ENCODE measurements at places on chromosomes 6 and 20.

GRCh38 chr6:44078827-44079671 lies 48.2 kb downstream of the MRPL14 start:
- DNase-seq, result no peak

DNA sequence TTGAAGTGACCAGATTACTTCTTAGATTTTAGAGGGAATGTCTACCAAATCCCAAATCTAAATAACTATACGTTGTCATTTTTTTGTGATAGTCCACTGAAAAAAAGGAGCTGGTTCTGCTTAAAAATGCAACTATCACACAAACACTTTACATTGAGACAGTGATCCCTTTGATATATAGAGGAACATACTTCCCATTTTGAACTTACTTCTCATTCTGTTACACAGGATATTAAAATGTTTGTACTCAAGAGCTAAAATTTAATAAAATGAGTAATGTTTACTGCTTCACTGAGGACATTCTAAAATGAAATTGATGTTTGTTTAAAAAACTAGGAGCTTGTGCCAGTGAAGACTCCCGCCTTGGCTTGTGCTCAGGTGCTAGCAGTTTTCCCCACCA lies 174.1 kb downstream of the CARMIL1 start:
- no peak for DNase-seq

DNA sequence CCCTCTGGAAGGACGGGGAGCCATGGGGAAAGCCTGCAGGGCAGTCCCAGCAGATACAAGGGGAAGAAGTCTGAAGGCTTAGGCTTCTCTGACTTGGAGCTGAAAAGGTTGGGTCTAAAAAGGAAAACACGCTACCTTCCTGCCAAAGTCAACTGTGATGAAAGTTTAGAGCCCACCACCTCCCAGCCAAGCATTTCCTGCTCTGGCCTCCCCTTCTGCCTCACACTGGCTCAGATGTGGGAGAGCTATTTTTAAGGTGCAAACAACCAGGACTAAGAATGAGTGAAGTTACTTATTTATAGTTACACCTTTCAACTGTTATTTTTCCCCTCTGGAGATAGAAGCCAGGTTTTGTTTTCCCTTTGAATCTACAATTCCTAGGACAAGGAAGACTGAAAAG lies 21.2 kb downstream of the NEDD9 start:
- DNase-seq, result no peak

DNA sequence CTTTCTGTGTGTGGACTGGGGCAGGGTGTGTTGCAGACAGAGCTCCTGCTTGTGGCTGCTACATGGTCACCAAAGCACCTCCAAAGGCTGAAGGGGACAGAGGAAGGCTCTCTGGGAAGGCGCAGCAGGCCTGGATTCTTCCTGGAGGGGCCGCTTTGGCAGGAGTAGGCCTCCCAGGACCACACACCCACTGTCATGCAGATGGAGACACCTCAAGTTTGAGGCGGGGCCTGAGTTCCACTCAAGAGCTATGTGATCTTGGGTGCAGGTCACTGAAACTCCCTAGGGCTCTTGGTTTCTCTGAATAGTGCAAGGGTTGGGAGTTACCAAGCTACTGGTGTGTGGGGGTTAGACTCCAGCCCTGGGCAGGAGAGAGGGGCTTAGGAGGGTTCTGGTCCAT lies 27.9 kb downstream of the EFCAB8 start:
- no peak for DNase-seq

GRCh38 chr6:8905757-8906156 lies 470.4 kb upstream of the SLC35B3 start:
- no peak for DNase-seq

DNA sequence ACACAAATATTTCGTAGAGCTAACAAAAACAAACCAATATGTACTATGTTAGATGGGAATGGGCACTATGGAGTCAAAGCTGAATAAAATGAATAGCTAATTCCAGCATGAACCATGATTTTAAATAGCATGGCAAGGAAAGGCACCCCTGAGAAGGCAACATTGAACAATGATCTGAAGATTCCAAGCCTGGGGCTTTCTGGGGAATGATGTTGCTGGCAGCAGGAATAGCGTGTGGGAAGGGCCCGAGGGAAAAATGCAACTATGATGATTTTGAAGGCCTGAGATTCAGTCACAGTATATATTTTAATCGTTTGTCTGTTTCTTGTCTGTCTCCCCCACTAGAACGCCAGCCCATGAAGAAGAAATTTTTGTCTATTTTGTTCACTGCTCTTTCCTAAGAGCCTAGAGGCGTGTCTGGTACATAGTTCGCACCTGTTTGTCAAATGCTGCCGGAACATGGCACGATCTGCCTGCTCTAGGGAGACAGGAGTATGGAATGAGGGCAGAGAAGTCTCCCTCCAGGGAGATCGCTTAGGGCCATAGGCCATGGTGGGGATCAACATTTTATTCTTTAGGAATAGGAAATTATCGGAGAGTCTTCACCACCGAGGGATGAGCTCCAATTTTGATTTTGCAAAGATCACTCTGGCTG lies 84.8 kb upstream of the EYA2 start:
- no peak for DNase-seq

GRCh38 chr6:24330137-24330732 lies 27.6 kb downstream of the DCDC2 start:
- DNase-seq, result no peak

DNA sequence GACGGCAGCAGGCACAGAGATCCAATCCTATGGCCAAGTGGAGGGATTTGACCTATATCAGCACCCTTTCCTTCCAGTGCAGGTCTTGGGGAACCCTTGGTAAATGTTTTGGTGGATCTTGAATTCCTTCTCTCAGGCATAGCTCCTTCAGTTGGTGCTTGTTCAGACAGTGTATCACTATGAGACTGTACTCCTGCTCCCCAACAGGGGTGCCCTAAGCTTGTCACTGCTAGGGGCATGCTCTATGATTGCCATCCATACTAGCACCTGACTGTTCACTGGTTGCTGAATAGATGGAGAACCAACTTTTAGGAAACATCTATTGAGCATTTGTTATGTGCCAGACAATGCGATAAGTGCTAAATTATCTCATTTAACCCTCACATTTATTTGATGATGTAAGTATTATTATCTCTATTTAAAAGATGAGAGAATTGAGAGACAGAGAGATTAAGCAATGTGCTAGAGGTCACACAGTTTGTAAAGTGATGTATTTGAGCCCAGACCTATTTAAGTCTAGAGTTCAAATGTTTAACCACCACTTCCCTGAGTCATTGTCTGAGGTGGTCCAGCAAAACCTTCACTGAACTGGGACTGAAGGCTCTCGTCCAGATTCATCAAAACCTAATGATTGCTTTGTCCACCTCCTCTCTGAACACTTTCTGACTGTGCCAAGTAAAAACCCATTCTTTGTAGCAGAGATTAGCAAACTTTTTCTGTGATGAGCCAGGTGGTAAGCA lies 34.3 kb downstream of the ADGRF1 start:
- no peak for DNase-seq

GRCh38 chr20:17499041-17499440 lies 32.1 kb downstream of the BFSP1 start:
- DNase-seq, result no peak

- DNase-seq, result no peak
Measured at GRCh38 chr6:51855310-51856082, 231.9 kb downstream of the PKHD1 start.

- no peak for DNase-seq
Measured at GRCh38 chr6:169940481-169941271, 189.3 kb downstream of the ERMARD start.

- DNase-seq, result no peak
Measured at GRCh38 chr20:10848810-10849370, 175.1 kb upstream of the JAG1 start.

- DNase-seq, result no peak
Measured at GRCh38 chr6:170448751-170449630, 104.1 kb downstream of the PSMB1 start.

GRCh38 chr20:13771853-13772453 lies 12.8 kb downstream of the ESF1 start:
- DNase-seq, result no peak

- no peak for DNase-seq
Measured at GRCh38 chr20:23084845-23085365, 1.2 kb downstream of the CD93 start.

DNA sequence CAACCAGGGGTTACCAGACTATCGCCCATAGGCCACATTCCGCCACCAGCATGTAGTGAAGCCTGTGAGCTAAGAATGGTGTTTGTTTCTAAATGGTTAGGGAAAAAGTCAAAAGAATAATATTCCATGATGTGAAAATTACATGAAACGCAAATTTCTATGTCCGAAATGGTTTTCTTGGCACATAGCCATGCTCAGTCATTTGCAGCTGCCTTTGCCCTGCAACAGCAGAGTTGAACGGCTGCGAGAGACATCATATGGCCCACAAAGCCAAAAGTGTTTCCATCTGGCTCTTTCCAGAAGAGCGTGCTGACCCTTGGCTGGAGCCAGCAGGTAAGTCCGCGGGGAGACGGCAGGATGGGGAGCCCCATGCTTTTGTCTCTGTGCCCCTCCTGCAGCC lies 60.7 kb downstream of the FAM120B start:
- no peak for DNase-seq

DNA sequence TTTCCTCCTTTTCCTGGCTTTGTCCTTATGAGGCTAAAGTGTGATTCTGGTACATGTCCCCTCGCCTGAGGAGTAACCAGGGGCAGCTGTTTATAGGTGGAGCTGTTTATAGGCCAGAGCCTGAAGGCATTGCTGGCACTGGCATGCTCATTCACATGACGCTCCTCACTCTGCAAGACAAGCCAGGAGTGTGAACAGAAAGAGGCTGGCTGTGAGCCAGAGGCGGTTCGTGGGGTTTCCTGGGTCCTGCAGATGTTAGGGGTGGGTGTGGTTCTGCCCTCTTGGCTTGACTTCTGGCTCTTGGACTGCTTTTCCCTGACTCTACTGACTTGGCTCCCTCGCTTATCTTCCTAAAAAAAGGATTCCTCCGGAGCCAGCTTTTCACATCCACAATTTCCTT lies 12.8 kb upstream of the MDFI start:
- no peak for DNase-seq

DNA sequence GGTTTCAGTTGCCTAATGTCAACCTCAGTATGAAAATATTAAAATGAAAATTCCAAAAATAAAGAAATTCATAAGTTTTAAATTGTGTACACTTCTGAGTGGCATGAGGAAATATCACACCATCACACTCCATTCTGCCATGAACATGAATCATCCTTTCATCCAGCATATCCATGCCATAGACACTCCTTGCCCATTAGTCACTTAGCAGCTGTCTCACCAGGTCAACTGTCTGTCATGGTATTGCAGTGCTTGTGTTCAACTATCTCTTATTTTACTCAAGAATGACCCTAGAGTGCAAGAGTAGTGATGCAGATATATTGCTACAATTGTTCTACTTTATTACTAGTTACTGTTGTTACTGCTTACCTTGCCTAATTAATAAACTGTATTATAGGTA lies 712.4 kb downstream of the EPHA7 start:
- no peak for DNase-seq

- DNase-seq, result no peak
Measured at GRCh38 chr6:138094260-138094659, 13.0 kb downstream of the PERP start.

DNA sequence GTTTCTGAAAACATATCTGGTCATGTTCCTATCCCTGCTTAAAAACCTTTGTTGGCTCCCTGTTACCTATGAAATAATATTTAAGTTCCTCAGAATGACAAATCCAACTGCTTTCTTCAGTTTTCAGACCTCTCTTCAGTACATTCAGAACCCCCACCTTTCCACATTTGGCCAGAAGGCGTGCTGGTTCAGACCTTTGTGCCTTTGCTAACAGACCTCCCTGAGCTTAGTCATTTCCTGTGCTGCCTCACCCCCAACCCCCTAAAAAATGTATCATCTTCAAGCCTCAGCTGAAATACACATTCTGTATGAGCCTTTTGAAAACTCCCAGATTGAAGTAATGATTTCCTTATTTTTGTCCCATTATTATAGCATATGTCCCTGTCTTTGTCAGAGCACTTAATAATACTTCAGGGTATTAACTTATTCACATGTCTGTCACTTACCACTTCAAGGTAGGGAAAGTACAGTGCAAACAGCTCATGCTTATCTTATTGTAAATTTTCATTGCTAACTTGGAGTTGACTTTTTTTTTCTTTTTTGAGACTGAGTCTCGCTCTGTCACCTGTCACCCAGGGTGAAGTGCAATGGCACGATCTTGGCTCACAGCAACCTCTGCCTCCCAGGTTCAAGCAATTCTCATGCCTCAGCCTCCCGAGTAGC lies 19.7 kb downstream of the FAM217A start:
- no peak for DNase-seq

GRCh38 chr6:16751251-16751946 lies 9.9 kb downstream of the ATXN1 start:
- no peak for DNase-seq

GRCh38 chr6:81806793-81807565 lies 54.5 kb upstream of the TENT5A start:
- DNase-seq, result no peak

DNA sequence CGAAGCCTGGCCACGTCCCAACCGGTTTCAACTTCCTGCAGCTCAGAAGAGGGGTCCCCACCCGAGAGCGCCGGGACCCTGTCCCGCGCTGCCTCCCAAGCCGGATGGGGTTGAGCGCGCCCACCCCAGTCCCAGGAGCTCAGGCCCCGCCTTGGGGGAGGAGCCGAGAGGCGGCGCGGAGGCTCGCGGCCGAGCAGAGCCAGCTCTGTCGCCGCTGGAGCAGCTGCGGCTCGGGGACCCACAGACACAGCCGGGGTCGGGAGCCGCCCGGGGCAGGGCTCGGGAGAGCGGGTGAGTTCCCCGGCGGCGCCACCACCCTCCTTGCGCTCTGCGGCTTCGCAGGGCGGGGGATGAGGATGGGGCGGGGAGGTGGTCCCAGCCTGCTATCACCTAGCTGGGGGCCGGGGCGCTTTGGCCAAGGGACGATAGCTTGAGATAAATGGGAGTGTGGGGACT lies at the start of gene PPP1R16B:
Gene PPP1R16B, plus strand, starts transcription at position 196 of the 456 bp plus-strand sequence. CDS start 30,229 bp downstream, outside the sequence.
- DNase-seq, result no peak

DNA sequence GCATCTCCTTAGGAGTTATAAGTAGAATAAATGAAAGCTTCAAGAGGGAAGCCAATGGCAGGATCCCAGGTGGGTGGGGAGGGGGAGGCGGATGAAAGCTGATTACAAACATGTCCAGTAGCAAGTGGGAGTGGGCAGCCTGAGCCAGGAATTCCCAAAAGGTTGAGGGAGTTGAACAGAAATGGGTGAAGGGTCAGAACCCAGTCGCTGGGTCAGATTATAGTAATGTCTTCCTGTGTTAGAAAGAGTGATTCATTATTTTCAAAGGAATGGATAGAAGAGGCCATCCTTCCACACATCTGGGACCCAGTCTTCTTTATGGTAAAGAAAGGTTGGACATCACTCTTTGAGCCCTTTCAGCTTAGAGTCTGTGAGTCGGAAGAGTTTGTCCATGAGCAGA lies 41.0 kb upstream of the FAM50B start:
- no peak for DNase-seq

- DNase-seq, result no peak
Measured at GRCh38 chr6:82144007-82144851, 103.3 kb downstream of the IBTK start.

DNA sequence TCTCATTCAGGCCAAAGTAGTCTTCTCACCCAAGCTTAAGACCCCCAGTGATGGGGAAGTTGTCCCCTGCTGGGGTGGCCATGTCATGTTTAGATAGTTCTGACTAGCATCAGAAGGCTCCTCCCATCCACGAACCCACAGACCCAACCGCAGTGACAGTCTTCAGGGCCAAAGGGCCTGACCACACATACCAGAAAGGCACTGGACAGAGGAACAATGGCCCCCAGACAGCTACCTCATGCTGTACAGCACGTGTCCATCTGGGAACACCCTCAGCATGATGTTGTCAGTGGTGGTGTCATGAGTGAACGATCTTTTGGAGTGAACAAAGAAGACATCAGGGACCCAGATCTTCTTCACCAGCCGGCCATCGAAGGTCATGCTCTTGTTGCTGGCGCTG lies 46.3 kb downstream of the GABRR2 start:
- no peak for DNase-seq

Measured in cerebellar nuclear complex (tissue), 1 donor.